CD4-positive, alpha-beta T cell treated with Interleukin-17A for 4 hours (primary cell): ENCODE measurements at places on chromosomes 4 and X.
A peak's percentile ranks its signal among the peaks of the same experiment; 100 is the strongest.

DNA sequence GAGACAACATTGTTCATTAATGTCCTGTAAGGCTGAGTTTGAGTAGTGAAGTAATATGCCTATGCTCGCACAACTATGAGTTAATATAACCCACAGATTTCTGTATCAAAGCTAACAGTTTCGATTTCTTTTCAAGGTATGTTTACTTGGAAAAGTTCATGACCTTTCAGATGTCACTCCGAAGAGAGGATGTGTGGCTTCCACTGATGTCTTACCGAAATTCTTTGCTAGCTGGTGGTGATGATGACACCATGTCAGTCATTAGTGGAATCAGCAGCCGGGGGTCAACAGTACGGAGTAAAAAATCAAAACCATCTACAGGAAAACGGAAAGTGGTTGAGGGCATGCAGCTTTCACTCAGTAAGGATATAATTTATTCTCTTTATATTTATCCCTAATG is 124.9 kb downstream of the STAG2 start:
- peak; percentile 31 for DNase-seq

GRCh38 chr4:7499661-7500060 is 64.9 kb upstream of the PSAPL1 start:
- no peak for DNase-seq

DNA sequence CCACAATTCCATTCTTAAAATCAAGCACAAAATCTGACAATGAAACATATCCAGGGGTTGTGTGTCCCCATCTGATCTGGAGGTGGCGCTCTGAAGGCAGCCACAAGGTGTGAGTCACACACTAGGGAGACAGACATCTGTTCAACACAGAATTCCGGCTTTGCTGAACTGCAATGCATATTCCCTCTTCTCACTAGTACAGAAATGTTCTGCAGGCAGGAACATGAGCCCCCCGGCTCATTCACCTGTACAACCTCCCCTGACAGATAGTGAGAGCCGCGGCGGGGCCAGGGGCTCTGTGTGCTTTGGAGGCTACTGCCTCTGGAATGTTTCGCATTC is 41.9 kb downstream of the WDR1 start:
- DNase-seq: peak; percentile 44

DNA sequence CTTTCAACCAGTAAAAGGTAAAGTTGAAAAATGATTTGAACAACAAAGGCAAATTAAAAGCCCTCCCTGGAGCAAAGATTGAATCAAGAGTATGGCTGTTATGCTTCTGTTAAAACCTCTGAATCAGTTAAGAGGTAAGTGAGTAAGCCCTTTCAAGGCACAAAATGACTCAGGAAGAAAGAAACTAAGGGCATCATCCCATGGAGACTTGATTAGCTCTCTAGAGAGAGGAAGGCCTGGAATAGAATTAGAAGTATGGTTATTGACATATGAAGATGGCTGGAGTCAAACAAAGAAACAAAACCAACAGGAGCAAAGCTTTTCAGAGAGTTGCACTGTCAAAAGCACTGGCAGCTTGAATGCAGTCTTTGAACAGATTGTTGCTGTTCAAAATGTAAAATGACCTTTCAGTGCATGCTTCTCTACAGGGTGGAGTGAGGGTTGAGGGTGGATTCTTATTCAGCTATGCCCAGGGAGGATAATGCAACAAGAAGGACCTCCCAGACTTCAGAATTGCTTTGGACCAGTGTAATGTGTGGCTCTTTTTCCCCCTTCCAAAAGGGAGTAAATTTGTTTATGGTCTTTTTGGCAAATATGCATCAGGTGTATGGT is 365.5 kb downstream of the GBA3 start:
- DNase-seq: no peak

GRCh38 chr4:86961605-86962295 is 26.9 kb downstream of the AFF1 start:
- DNase-seq: no peak

DNA sequence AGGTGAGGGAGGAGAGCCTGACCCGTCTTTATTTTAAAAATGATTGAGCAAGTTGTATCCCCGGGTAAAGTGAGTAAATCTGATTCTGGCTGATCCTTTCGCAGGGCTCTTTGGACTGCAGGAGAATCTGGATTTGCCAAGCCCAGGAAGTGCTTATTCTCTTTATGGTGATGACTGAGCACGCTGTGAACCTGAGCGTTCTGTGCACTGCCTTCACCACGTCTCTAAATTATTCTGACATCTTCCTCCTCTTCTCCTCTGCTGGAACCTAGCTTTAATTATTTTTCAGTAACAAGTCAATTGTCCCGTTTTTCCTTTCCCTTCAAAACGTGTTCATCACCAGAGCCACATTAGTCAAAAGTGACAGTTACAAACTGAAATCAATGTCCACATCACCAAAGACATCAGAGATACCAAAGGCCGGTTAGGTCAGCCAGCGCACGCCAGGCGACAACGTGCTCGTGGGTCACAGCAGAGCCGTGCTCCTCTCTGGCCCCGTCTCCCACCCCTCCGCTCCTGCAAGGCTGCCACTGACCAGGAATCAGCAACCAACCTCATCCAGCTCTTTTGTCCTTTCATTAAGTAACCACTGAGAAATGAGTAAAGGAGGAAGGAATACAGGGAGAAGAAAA is 74.3 kb downstream of the DCTD start:
- no peak for DNase-seq

- DNase-seq: peak; percentile 51
Observed at GRCh38 chr4:153466949-153467896, 1.1 kb downstream of the TMEM131L start.

GRCh38 chr4:37988670-37989069 is 28.5 kb downstream of the PTTG2 start:
- DNase-seq: no peak

DNA sequence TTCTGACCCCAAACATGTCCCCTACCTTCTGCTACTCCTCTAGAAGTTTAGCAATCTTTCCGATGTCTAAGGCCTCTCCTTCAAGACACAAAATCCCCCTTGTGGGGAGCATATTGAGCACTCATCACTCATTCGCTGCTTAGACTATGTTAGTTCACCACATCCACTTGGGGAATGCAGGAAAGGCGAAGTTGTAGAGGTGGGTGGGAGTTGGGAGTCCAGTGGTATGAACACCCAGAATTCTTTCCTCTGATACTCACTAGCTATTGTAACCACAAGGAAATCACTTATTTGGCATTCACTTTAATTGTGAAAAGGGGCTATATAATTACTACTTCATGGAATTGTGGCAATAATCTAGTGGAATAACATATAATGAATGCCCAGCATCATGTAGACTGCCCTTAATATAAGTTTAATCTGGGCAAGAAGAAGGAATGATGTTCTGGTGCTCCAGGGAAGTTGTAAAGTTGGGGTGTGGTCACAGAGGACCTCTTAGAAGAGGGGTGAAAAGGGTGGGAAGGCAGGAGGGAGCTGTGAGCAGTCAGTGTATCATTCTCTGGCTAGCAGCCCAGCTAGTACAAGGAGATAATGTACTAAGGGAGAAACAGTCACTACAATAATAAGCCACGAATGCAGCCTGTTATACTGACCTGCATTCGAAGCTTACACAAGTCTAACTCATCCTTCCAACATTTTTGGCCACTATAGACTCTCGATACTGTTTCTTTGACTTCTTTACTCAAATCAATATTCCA is 468.2 kb upstream of the DIPK2B start:
- no peak for DNase-seq

DNA sequence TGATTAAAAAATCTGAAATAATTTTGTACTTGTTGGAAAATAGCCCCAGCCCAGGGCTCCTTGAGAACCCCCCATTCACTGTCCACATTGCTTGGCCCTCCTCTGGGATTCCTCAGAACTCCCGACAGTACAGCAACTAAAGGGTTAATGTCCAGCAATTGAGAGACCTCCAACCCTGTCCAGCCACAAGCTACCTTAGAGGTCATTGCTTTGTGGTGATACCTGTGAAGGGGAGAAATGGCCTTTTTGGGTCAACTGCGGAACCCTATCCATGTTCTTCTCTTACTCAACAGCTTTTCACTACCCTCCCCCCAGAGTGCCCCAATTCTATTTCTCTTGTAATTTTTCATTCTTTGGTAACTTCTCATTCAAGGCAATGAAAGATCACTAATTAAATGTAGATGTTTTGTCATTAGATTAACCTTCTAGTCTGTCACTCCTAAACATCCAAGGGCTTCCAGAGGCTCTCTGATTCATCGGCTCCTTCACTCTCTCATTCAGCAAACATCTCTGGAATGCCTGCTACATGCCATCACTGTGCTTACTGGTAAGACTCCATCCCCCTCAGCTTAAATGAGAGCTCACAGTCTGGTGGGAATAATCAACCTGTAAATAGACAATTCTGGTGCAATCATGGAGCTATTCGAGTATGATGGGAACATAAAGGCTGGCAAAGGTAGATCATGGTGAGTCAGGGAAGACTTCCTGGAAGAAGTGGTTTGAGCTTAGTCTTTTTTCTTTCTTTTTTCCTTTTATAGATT is 241.4 kb upstream of the PGRMC2 start:
- no peak for DNase-seq

DNA sequence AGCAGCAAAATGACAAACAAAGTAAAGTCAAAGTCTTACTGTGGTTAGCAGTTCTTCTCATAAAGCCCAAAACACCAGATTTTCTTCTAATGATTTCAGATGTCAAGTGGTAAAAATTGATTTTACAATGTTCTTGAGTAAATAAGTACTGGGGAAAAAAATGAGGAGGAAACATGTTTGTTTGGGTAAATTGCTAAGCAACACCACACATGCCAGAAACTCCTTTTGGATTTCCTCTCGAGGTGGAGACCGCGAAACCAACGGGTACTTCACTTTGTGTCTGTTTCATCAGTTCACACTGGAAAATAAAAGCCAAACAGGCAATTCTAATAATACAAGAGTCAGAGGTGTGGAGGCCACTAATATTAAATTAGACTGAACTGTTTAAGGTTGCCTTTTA is 4.6 kb upstream of the PKD2 start:
- no peak for DNase-seq

- DNase-seq: no peak
Observed at GRCh38 chr4:107392951-107393350, 327.1 kb downstream of the PAPSS1 start.

DNA sequence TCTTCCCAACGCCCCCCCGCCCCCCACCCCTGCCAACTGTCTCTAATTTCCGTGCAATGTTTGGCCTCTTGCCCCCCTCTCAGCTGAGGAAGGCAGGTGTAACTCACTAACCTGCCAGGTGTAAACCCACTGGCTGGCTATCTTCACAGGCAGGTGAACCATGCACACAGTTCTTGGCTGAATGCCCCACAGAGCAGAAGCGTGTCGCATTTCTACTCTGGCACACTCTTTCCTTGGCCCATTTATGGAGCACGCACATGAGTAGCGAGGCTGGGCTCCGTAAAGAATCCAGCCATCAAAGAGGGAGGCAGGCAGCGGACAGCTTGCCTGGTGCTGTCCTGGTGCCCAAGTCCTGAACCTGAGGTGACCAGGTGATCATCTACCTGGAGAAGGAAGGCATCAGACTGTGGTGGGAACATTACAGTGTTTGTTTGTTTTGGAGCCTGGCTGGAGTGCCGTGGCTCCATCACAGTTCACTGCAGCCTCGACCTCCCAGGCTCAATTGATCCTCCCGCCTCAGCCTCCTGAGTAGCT is 39.2 kb upstream of the CRMP1 start:
- DNase-seq: no peak

DNA sequence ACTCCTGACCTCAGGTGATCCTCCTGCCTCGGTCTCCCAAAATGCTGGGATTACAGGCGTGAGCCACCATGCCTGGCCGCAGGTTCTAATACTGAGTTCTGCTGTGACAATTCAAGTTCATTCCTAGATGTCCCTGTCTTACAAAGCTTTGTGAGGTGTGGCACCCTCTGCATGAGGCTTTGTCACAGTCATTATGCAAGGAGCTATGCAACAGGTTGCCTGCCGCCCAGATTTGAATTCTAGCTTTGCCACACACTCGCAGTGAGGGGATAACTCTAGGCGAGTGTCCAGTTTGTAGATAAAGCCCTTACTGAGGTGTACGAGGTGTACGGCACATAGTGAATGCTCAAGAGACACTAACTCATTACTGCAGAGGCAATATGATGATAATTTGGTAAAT is 3.5 kb downstream of the CCDC110 start:
- DNase-seq: no peak

DNA sequence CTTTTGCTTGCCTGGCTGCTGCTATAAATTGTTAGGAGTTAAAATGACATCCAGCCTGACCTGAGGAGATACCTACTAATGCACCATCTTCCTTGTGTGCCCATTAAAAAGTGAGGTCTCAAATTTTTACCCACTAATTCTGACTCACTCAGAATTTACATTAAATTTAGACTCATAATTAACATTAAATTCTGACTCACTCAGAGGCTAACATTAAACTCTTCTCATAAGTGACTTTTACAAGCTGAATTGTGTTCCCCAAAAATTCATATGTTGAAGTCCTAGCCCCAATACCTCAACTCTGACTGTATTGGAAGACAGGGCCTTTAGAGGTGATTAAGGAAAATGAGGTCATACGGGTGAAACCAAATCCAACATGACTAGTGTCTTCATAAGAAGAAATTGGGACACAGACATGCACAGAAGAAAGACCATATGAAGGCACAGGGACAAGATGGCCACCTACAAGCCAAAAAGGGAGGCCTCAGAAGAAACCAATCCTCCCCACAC is 11.8 kb downstream of the CASP6 start:
- DNase-seq: no peak

DNA sequence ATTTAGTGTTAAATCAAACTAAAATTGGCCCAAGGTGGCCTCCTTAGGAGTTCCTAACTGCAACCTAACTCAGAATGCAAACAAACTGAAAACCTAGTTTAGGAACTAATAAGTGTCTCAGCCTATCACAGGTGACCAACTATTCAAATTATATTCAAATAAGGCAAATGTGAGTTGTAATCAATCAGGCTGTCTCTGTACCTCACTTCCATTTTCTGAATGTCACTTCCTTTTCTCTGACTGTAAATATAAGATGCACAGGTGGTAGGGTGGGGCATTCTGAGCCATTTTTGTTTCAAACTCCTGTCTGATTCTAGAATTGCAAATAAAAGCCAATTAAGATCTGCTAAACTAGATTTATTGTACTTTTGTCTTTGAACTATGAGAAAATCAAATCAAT is 401.5 kb downstream of the PPP3CA start:
- DNase-seq: no peak

GRCh38 chr4:180598281-180598680 is 1644.9 kb upstream of the TENM3 start:
- DNase-seq: no peak
